Common myeloid progenitor, CD34-positive (primary cell): ENCODE measurements at places on chromosomes 3 and 15.

- H3K4me3 ChIP-seq: no peak overlapping the region
- no peak overlapping the region for H3K27ac ChIP-seq
- H3K27me3 ChIP-seq: no peaks in the 10 kb centered on the region
- no peak for DNase-seq
- no peaks in the 10 kb centered on the region for H3K4me1 ChIP-seq
These were observed 116.6 kb downstream of the MFSD1 start for GRCh38 chr3:158918451-158918850.

DNA sequence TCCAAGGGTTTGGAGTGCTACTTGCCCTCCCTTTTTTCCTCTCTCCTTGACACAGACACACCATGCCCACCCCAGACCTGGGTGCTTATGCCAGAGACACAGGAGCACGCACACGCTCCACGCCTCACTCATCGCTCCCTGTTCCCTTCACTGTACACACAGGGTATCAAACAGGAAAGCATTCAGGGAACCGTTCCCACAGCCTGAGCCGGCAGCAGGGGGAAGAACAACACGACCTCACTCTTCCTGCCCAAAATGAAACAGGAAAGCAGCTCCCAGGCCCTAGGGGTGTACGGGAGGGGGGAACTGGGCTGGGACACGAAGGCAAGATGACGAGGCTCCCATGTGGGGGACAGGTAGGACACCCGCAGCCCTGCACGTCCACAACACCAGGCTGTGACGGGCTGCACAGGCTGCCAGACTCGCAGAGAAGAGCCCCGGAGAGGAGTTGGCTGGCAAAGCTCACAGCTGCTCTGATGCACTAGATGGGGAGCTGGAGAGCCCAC, 11.2 kb downstream of the DLL4 start:
- no peak overlapping the region for H3K27ac ChIP-seq
- no peak overlapping the region for H3K4me3 ChIP-seq
- no peaks in the 10 kb centered on the region for H3K36me3 ChIP-seq
- DNase-seq: no peak

DNA sequence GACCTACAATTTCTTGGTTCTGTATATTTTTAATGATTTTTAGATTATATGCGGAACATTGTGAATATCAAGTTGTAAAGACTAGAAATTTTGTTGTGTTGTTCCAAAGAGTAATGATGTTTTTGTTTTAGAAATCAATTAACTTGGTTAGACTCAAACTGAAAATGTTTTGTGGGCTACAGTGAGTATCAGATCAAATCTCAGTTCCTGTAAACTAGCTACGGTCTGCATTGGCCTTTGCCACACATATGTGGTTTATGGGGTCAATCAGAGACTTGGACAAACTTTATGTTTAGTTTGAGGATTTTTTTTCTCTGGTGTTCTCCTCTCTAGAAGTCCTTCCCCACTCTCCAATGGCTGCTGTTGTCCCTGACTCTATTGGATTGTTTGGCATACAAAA, 308.0 kb upstream of the THRB start:
- no peaks in the 10 kb centered on the region for H3K27me3 ChIP-seq
- no peaks in the 10 kb centered on the region for H3K4me1 ChIP-seq
- H3K27ac ChIP-seq: no peak overlapping the region
- no peaks in the 10 kb centered on the region for H3K36me3 ChIP-seq
- no peak overlapping the region for H3K4me3 ChIP-seq

GRCh38 chr3:178083906-178084866, 452.1 kb upstream of the KCNMB2 start:
- H3K36me3 ChIP-seq: no peaks in the 10 kb centered on the region
- H3K4me1 ChIP-seq: peaks cover 17% of the 10 kb centered on the region
- no peak overlapping the region for H3K4me3 ChIP-seq
- H3K27me3 ChIP-seq: no peaks in the 10 kb centered on the region

DNA sequence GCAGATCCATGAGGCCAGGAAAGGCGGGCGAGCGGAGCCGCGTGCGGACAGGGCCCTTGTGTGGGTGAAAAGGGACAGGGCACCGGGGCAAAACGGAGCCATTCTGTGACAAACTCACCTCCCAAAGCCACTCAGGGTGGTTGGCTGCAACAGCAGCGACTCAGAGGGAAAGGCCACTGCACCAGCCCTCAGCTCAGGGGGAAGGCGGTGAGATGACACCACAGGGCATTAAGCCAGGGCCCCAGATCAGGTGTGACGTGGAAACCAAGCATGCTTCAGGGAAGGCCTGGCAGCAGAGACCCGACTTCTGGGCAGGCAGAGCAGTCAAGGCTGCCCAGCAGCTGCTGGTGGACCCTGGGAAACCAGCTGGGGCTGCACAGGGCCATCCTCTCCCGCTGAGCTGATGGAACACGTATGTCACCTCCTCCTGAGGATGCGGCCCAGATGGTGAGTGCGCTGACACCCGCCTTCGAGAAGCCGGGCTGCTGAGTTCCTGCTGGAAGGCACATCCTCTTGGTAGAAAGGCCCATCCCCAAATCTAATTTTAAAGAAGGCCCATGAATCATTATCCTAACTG, 82.3 kb downstream of the CHSY1 start:
- H3K4me1 ChIP-seq: peaks cover 14% of the 10 kb centered on the region
- DNase-seq: no peak
- no peak overlapping the region for H3K27ac ChIP-seq
- no peak overlapping the region for H3K4me3 ChIP-seq
- no peaks in the 10 kb centered on the region for H3K27me3 ChIP-seq

GRCh38 chr15:52193791-52194190, 2.6 kb upstream of the GNB5 start:
- DNase-seq: no peak
- H3K36me3 ChIP-seq: peaks cover 27% of the 10 kb centered on the region
- no peaks in the 10 kb centered on the region for H3K27me3 ChIP-seq
- H3K4me3 ChIP-seq: no peak overlapping the region
- H3K4me1 ChIP-seq: peaks cover 10% of the 10 kb centered on the region
- H3K27ac ChIP-seq: no peak overlapping the region

- no peak overlapping the region for H3K27ac ChIP-seq
- no peak overlapping the region for H3K4me3 ChIP-seq
- DNase-seq: no peak
- no peaks in the 10 kb centered on the region for H3K36me3 ChIP-seq
- no peaks in the 10 kb centered on the region for H3K4me1 ChIP-seq
- no peaks in the 10 kb centered on the region for H3K27me3 ChIP-seq
These were observed 25.3 kb downstream of the IL16 start for GRCh38 chr15:81222007-81222406.

GRCh38 chr3:198080521-198081384, 120.7 kb downstream of the LMLN start:
- peak; percentile 86 for DNase-seq
- H3K27ac ChIP-seq: no peak overlapping the region
- H3K4me3 ChIP-seq: peak overlapping the region; percentile 52
- H3K36me3 ChIP-seq: no peaks in the 10 kb centered on the region
- H3K27me3 ChIP-seq: peaks cover 56% of the 10 kb centered on the region
- H3K4me1 ChIP-seq: no peaks in the 10 kb centered on the region

DNA sequence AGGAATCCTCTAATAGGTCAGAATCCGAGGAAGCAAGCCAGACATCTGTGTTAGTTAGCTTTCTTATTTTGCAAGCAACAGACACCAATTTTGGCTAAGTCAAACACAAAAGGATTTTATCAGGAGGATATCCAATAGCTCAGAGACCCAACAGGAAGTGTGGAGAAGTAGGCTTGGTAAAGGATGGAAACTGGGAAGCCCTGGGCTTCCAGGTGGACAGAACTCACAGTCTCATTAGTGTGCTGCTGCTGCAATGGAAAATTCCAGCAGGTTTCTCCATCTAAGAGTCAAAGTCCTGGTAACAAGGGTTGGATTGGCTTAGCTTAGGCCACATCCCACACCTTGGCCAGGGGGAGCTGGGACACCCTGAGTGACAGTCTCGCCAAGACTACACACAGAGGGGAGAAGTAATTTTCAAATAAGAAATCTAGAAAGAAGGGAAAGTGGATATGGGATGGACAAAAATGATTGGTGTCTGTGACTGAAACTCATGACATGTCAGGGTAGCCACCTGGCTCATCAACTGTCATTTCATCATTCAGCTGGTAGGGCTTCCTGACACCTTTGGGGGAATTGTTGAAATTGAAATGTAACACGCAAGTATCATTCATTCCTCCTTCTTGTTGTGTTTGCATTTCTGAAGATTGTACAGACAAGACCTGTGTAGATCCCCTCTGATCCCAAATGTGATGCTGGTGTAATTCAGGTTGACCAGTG, 158.6 kb downstream of the THSD4 start:
- no peak overlapping the region for H3K27ac ChIP-seq
- H3K27me3 ChIP-seq: no peaks in the 10 kb centered on the region
- no peaks in the 10 kb centered on the region for H3K4me1 ChIP-seq
- H3K36me3 ChIP-seq: no peaks in the 10 kb centered on the region
